ENCODE measurements at places on chromosomes 12 and 14.

DNA sequence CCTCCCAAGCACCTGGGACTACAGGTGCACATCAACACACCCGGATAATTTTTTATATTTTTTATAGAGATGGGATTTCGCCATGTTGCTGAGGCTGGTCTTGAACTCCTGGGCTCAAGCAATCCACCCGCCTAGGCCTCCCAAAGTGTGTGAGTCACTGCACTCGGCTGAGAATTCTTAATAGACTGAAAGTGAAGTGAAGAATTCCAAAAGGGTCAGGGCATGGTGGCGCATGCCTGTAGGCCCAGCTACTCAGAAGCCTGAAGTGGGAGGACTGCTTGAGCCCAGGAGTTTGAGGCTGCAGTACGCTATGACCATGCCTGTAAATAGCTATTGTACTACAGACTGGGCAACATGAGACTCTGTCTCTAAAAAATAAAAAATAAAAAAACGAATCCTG, 43.7 kb downstream of the TCHP start:
- DNase-seq = no peak

DNA sequence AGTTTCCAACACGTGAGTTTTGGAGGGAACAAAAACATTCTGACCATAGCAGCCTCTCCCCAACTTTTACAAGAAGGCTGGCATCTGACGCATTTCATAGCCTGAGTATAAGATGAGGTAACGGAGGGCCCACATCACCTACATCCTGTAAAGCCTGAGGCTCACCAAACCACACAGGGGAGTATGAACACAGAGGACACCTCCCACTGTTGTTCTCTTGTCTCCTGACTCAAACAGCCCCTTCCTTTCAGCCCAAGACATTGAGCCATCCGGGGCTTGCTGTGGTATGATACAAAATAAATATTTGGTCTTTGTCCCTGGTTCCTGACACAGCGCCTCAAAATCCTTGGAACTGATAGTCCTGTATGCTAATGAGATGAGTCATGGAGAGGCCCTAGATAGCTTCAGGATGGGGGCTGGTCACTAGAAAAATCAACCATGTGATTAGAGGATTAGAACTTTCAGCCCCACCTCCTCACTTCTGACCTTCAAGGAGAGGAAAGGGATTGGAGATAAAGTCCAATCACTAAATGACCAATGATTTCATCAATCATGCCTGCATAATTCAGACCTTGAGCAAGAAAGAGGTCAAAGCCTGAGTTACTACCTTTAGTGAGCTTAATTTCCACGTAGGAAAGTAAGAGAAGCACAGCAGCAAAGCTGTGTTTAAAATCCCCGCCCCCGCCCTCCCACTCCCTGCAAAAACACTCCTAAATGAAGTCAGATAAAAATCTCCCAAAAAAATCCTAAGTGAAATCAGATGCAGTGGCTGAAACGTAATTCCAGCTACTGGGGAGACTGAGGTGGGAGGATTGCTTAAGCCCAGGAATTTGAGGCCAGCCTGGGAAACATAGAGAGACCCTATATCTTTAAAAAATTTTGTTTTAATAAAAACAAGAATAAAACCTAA, 236.4 kb downstream of the PCNX1 start:
- DNase-seq = no peak

- no peak for DNase-seq
Observed at GRCh38 chr12:125013816-125014442, 20.5 kb downstream of the BRI3BP start.

GRCh38 chr12:105041186-105041585, 43.1 kb downstream of the ALDH1L2 start:
- no peak for DNase-seq

DNA sequence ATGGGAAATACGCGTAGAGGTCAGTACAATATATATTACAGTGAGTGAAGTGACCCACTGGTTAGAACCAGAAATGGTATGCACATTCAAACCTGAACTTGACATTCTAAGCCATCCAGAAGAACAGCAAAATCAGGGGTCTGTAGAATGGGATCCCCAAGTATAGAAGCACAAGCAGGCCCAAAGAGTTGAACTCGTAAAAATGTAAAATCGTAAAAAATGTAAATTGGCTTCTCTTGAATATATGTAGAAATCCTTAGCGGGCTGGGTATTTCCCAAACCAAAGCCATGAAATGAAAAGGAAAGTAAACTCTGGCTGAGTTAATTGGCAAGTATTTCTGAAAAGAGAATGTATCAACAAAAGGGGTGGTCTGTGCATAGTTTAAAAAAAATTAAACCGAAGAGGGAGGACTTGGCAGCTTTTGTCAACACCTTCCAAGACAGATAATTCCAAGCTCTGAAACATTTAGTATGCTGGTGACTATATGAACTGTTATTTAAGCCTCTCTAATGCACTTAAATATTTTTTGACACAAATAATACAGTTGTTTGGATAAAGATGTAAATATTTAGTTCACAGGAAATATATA, 1505.6 kb upstream of the FLRT2 start:
- DNase-seq = no peak

GRCh38 chr12:26080911-26081310, 43.9 kb downstream of the BHLHE41 start:
- DNase-seq = no peak

DNA sequence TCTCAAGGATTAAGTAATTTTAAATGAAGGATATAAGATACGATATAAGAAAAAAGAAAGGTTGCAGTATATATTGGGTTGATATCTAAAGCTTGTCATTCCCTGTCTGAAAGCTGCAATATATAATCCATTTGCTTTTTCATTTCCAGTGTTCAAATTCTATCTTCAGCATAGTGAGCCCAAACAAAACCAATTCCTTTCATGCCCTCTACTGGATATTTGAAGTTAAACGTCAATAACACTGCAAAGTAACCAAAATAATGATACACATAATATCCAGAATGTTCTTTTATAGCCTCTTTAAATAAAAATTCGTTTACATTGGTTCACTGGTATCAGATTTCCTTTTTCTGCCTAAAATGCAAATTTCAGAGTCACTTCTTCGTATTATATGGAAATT, 64.5 kb upstream of the DAAM1 start:
- DNase-seq = no peak

- DNase-seq = no peak
Observed at GRCh38 chr14:55410876-55411275, 754 bp downstream of the ATG14 start.

GRCh38 chr14:52829527-52830185, 38.2 kb upstream of the GNPNAT1 start:
- no peak for DNase-seq

DNA sequence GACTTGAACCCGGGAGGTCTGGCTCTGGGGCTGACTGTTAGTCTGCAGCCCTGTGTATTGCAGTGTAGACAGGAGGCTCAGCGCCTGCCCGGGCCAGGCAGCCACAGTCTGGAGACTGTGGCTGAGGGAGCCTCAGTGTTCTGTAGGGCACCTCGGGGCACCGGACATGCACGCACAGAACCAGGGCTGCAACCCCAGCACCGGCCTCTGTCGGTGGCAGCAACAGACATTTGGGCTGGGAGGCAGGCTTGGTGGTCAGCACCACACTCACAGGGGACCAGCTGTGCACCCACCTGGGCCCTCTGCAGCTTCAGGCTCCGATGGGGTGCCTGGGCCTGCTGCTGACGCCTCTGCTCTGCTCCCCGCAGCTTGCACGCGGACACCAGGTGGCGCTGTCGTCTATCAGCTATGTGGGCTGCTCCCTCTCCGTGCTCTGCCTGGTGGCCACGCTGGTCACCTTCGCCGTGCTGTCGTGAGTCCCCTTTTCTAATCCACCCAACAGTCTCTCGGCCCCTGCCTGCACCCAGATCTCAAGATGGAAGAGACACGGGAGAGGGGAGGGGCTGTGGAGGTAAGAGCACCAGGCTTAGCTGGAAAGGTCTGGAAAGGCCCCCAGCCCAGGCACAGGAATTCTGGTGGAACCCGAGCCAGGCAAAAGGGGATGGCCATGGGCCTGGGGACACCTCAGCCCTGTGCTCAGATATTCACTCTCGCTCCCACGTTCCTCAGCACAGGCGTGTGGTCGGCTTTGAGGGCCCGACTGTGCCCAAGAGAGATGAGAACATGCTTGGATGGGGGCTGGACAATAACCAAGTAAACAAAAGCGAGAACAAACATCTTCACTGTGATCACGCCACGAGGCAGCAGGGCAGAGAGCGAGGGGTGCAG, 151.0 kb downstream of the ADGRD1 start:
- peak; percentile 87 for DNase-seq

DNA sequence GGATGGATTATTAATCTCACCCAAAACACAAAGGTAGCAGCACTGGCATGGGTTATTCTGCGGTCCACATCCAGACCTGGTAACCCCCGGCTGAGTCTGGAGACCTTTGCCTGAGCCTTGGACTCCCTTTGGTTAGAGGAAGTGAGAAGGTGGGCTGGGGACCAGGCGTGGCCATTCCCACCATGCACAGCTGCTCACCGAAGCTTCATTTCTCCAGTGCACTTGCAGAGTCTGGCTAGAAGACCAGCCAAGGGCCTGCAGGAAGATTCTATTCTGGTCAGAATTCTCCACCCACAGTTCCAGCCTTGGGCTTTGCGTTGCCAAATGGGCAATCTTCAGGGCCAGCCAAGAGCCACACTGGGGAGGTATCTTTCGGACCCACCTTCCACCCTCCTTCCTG, 73.0 kb downstream of the LGMN start:
- no peak for DNase-seq

DNA sequence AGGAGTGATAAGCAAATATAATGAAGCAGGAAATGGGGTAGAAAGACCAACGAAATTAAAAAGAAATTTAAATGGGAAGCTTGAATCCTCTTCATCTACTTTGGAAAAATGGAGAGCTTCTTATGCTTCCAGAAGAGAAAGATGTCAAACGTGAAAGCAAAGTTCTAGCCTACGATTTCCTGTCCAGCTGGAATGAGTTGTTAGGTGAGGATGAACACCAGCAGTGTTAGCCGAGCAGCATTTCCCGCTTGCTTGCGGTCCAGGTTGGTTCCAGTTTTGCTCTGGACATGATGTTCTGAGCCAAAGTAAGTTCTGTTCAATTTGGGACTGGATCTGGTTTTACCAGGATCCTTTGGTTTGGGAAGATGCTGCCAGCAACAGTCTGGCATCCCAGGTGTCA, 78.9 kb downstream of the DACT1 start:
- DNase-seq = no peak

DNA sequence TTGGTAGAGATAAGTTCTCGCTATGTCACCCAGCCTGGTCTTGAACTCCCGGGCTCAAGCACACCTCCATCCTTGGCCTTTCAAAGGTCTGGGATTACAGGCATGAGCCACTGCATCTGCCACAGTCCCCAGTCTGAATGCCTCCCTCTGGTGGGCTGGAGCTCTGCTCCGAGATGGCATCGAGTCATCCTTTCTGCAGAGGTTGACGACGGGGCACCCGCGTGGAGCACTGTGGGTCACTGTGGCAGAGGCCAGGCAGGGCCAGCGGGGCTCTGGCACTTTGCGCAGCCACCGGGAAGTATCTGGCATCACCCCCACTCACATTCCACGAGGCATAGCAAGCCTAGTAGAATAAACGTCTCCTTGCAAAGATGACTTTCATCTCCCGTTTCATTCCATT, 163.3 kb upstream of the DIO3 start:
- DNase-seq = no peak

DNA sequence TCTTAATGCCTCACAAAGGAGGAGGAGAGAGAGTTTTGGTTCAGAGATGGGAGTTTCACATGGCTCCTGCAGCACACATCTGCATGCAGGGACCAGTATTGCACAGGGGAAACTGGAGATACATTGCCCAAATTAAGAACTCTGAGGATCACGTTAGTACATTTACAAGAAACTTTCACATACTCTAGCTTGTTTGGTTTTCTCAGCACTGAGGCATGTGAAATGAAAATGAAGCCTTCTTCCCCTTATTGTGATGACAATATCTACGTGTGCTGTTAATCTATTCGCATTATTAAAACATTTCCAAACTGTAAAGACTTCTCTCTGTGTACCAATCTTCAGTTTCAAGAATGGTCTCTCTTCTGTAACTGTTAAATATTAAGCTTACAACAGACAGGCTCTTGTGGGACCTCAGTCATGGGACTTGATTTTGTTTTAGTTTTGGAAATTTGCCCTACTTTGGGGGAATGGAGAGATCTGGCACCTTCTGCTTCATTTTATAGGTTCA, 124.7 kb downstream of the DAAM1 start:
- DNase-seq = no peak

DNA sequence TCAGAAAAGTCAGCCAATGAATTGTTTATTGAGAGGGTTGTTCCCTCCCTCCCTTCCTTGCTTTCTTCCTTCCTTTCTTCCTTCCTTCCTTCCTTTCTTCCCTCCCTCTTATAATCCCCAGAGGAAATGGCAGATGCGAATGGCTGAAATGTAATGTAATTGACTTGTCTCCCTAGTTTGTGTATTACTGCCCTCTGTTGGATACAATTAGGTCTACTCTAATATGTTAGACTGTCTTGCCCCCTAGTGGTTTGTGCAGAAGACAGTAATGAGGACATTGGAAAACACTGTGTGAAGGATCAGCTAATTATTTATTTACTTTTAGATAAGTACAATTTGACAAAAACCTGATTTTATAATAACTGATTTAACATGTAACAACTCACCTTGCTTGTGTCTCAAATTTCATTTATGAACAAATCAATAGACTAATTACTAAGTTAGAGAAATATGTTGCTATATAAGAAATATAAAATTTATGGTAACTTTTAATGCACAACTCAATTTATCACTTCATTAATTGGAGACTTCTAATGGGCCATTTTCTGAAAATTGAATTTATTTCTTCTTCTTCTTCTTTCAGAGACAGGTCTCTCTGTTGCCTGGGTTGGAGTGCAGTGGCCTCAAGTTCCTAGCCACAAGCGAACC, 229.8 kb upstream of the LRIG3 start:
- DNase-seq = no peak

GRCh38 chr12:1604464-1604863, 10.1 kb upstream of the FBXL14 start:
- DNase-seq = no peak

GRCh38 chr14:26429205-26429604, 168.6 kb downstream of the NOVA1 start:
- DNase-seq = no peak

GRCh38 chr12:18982226-18982949, 147.1 kb upstream of the PLEKHA5 start:
- DNase-seq = no peak

DNA sequence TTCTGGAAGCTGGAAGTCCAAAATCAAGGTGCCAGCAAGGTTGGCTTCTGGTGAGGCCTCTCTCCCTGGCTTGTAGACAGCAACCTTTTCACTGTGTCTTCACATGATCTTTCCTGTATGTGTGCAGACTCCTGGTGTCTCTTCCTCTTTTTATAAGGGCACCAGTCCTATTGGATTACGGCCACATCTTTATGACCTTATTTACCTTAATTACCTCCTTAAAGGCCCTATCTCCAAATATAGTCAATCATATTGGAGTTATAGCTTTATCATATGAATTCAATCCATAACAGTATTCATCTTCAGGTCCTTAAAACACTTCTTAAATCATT, 21.2 kb upstream of the GARIN2 start:
- DNase-seq = no peak

- no peak for DNase-seq
Observed at GRCh38 chr14:105629886-105630215, 103.5 kb downstream of the TMEM121 start.

GRCh38 chr14:104717646-104718045, 6.4 kb upstream of the ADSS1 start:
- no peak for DNase-seq

- peak; percentile 57 for DNase-seq
Observed at GRCh38 chr14:100147181-100147631, 12.2 kb downstream of the DEGS2 start.

- DNase-seq = no peak
Observed at GRCh38 chr12:108630481-108631207, 3.0 kb downstream of the SELPLG start.

Data from stimulated activated CD4-positive, alpha-beta T cell treated with anti-CD3 and anti-CD28 coated beads, Interleukin-12 subunit alpha, Interleukin-12 subunit beta, amount 100 ng/mL, for 4 hours (primary cell).